ENCODE measurements at places on chromosomes 12 and 14.

- DNase-seq, result no peak
Observed at GRCh38 chr14:79383031-79383430, 828.3 kb downstream of the DIO2 start.

GRCh38 chr14:88937706-88938105 lies 113.3 kb downstream of the TTC8 start:
- DNase-seq, result no peak

- DNase-seq, result no peak
Observed at GRCh38 chr12:47095446-47096236, 15.9 kb upstream of the AMIGO2 start.

- DNase-seq, result no peak
Observed at GRCh38 chr14:50763382-50764007, 67.5 kb downstream of the NIN start.
